ENCODE measurements at places on chromosomes 5 and 9.

DNA sequence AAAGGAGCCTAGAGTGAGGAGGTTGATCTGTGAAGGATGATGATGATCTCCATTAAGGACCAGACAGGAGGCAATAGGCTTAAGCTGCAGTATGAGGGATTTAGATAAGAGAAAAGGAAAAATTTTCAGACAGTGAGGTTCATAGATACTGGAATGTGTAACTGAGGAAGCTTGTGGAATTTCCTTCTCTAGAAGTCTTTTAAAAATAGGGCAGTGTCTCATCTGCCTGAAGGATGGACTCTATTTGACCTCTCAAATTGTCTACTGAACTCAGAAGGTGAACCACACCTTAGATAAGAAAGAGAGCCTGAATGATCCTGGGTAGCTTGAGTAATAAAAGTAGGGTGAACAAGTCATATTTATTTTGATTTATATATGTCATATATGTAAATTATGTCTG lies 148.2 kb upstream of the CDKN2B start:
- no peak for DNase-seq

DNA sequence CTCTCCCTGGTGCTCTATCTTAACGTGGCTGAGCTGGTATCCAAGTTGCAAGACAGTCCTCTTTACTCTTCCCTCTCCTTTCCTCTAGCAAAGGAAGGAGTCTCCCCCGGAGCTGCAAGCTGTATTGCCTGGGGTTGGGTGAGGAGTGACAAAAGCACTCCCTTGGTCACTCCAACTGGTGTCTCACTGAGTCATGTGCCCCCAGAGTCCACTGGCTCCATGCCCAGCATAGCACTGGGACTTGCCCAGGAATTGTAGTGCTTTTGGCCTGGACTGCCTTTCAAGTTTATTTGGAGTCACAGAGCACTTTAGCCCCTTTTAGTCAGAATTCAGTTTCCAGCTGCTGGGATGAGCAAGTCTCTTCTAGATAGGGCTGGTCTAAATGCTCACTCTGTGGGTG lies 82.6 kb upstream of the FST start:
- no peak for DNase-seq

- no peak for DNase-seq
These were observed 27.2 kb upstream of the SCGB3A1 start for GRCh38 chr5:180618487-180618828.

- DNase-seq, result no peak
These were observed 174.1 kb downstream of the PRELID2 start for GRCh38 chr5:145660897-145661640.

- no peak for DNase-seq
These were observed 4.4 kb upstream of the QSOX2 start for GRCh38 chr9:136249877-136250559.

GRCh38 chr9:74867483-74867882 lies 20.2 kb downstream of the TRPM6 start:
- no peak for DNase-seq

DNA sequence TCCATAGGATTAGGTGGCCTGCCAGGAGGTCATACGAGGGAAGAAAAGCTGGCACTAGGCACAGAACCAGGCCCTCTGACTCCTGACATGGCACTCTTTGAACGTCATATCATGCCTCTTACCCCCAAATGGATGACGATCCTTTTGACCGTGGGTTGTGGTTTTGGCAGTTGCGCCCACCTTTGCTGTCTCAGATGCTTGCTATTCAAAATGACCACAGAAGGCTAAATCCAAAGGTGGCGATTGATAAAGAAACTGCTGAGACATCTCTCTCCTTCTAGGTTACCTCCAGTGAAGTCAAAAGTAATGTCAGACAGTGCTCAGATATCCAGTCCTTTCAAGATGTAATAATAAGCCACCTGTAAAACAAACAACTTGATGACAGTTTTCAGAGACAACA lies 385.0 kb downstream of the EFNA5 start:
- DNase-seq, result no peak

GRCh38 chr5:6623228-6623627 lies 9.6 kb downstream of the NSUN2 start:
- DNase-seq, result no peak

- DNase-seq, result no peak
These were observed 119.6 kb downstream of the DROSHA start for GRCh38 chr5:31412324-31412723.

DNA sequence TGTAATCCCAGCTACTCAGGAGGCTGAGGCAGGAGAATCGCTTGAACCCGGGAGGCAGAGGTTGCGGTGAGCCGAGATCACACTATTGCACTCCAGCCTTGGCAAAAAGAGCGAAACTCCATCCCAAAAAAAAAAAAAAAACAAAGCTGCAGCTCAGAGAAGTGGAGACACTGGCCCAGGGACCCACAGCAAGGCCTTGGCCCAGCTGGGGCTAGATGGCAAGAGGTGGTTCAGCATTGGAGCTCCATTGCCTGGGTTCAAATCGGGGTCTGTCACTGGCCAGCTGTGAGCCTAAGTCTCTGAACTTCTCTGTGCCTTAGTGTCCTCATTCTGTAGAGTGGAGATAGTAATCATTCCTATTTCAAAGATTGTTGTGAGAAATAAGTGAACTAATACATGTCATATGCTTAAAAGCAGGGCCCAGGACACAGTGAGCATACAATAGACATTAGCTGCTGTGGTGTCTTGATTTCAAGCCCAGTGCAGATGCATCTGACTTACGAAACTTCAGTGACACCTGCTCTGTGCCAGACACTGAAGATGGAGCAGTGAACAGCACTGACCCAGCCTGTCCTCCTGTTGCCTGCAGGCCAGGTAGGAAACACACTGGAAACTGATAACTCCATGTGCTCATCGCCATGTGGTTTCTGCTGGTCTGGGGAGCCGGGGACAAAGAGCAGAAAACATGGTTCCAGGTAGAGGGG lies 127.7 kb downstream of the C9orf50 start:
- no peak for DNase-seq

- DNase-seq, result no peak
These were observed 160.3 kb downstream of the TLR4 start for GRCh38 chr9:117864385-117865057.

- DNase-seq, result no peak
These were observed 72.5 kb downstream of the CEP120 start for GRCh38 chr5:123350742-123351141.

GRCh38 chr5:6384856-6385255 lies 6.5 kb upstream of the MED10 start:
- no peak for DNase-seq

All from mesothelial cell of epicardium (in vitro differentiated cells).